ENCODE measurements at places on chromosomes 11 and 22.

- DNase-seq, result peak; percentile 93
Measured at GRCh38 chr11:13169709-13170108, 107.9 kb upstream of the BMAL1 start.

GRCh38 chr11:117083011-117083935, 15.0 kb downstream of the SIK3 start:
- no peak for DNase-seq

DNA sequence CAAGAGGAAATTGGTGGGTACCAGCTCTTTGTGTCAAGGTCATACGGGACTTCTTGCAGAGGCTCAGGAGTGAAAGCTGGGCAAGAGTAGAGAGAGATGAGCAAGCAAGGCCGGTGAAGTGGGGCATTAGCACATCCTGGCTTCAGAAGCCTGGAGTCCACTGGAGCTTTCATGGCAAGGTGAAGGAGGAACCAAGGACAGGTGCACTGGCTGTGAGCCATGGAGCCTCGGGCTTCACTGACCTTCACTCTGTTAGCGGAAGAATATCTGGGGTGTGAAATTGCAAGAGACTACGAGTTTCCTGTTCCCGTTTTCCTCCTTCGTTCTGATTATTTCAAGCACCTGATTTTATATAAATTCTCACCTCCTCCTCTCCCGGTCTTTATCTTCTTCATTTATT, 25.9 kb upstream of the ST14 start:
- no peak for DNase-seq

DNA sequence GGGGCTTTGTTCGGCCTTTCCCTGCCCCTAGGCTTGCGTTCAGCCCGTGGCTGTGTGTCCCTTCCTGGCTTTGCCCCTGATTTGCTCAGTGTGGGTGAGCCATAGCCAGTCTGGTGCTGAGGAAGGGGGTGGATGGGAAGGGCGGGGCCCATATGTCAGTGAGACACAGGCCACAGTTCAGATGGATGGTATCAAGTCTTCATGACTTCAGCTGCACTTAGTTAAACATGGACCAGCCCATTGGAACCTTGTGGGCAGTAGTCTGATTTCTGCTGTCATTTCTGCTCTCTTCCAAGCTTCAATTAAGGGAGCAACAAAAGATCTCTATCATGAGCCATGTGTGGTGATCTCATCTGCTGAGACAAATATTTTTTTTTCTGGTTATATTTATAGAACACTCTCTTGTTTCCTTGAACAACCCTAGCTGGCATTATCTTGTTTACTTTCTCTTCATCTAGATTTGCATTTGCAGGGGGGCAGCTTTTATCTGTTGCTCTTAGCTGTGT, 21.6 kb upstream of the PEX26 start:
- DNase-seq, result peak; percentile 80

DNA sequence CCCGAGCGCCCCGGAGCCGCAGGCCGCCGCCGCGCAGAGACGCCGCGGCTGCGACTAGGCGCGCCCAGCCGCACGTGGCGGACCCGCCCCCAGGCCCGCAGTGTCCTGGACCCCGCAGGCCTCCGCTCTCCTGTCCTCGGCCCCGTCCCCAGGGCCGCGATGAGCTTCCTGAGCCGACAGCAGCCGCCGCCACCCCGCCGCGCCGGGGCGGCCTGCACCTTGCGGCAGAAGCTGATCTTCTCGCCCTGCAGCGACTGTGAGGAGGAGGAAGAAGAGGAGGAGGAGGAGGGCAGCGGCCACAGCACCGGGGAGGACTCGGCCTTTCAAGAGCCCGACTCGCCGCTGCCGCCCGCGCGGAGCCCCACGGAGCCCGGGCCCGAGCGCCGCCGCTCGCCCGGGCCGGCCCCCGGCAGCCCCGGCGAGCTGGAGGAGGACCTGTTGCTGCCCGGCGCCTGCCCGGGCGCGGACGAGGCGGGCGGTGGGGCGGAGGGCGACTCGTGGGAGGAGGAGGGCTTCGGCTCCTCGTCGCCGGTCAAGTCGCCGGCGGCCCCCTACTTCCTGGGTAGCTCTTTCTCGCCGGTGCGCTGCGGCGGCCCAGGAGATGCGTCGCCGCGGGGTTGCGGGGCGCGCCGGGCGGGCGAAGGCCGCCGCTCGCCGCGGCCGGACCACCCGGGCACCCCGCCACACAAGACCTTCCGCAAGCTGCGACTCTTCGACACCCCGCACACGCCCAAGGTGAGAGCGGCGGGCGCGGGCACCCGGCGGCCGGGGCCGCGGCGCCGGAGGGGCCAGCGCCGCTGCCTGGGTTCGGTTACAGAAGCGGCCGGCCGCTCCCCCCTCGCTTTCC, 528 bp downstream of the WEE1 start:
- no peak for DNase-seq

GRCh38 chr22:37999236-37999635, 14.9 kb upstream of the SOX10 start:
- no peak for DNase-seq

DNA sequence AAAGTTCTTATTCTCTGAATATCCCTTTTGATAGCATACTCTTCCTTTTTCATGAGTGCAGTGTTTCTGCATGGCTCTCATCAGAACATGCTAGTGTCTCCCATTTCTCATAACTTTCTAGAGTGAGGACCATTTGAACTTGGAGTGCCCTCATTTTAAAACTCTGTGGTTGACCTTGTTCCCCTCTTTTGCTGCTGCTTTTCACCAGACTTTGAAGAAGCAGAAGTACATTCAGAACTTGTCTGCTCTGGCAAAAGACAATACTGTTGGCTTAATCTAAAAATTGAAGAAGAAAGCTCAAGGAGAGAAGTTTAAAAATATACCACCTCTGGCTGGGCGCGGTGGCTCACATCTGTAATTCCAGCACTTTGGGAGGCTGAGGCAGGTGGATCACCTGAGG, 35.0 kb downstream of the PPARA start:
- no peak for DNase-seq

DNA sequence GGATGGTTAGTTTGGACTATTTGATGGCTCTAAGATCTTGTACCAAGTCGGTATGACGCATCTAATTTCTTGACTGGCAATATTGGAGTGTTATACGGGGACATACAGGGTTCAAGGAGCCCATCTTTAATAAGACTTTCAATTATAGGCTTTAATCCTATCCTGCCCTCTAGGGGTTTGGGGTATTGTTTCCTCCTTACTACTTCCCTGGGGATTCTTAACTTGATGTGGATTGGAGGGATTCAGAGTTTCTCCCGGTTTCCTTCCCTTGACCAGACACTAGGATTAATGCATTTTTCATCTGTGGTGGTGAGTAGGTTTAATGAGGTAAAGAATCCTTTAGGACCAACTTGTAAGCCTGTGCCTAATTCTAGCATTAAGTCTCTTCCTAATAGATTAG, 18.8 kb downstream of the CYP2D6 start:
- DNase-seq, result no peak

- no peak for DNase-seq
Measured at GRCh38 chr22:19203834-19204233, 25.3 kb upstream of the SLC25A1 start.

- DNase-seq, result no peak
Measured at GRCh38 chr11:5196731-5197130, 3.8 kb downstream of the OR51V1 start.

DNA sequence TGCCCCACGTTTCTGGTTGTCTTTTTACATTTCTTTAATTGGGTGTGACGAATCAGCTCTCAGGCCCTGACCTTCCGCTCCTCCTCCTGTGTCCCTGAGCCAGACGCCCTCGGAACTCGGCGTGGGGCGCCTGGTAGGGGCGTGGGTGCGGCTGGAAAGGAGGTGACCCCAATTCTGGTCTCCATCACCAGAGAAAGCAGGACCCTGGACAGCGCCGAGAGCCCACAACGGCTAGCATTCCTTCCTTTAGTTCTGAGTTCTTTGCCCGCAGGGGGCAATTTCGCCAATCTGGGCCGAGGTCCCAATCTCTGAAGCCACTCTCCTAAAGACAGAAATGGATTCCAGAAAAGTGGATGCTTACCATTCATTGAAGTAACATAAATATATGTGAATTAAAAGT, 11.7 kb upstream of the RBMXL2 start:
- DNase-seq, result no peak

- no peak for DNase-seq
Measured at GRCh38 chr11:2666828-2667570, 32.8 kb downstream of the KCNQ1OT1 start.

GRCh38 chr11:35078470-35078735, 60.6 kb upstream of the CD44 start:
- DNase-seq, result no peak

DNA sequence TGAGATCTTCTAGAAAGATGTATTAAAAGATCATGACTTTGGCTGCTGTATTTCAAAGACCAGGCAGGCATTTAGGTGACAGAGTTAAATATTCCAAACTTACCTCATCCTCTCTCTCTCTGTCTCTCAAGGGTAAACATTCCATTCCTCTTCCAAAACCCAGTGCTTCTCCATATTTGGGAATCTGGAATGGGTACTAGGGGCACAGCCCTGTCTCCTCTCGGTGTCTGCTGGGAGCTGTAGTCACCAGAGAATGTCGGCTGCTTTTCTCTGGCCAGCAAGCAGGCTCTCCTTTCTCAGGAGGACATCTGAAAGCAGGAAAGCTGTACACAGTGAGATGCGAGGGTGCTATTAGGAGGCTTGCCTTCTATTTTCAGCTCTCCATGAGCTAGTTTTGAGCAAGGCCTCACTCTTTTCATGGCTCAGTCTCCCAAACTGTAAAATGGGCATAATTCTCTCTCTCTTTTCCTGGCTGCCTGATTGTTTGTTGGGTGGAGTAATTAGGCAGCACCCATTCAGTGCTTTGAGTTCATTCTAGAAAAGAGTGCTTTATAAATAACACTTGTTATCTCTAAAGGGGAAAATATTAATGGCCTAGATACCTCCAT, 9.3 kb upstream of the PEX26 start:
- peak; percentile 44 for DNase-seq

DNA sequence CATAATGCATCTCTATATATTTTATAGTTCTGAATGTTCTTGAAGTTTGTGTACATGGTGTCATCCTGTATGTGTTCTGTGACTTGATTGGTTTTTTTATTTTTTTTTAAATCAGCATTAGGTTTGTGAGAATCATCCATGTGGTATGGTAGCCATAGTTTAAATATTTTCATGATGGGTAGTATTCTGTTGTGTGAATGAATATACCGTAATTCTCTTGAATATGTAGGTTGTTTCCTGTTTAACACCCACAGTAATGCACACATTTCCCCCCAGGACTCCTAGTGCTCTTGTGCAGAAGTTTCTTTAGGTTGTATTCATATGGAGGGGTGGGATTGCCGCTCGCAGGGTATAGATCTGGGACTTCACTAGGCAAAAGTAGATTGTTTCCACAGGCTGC, 2.0 kb downstream of the PACS1 start:
- DNase-seq, result no peak

GRCh38 chr11:70755410-70756158, 357.3 kb downstream of the CTTN start:
- DNase-seq, result peak; percentile 25

GRCh38 chr11:11843642-11844041, 1.9 kb downstream of the USP47 start:
- DNase-seq, result no peak

GRCh38 chr11:119700030-119700429, 29.0 kb downstream of the NECTIN1 start:
- DNase-seq, result no peak

GRCh38 chr11:111001986-111002611, 243.4 kb upstream of the POU2AF2 start:
- DNase-seq, result peak; percentile 88

- peak; percentile 50 for DNase-seq
Measured at GRCh38 chr11:104907521-104908185, 9.4 kb upstream of the CASP12 start.

DNA sequence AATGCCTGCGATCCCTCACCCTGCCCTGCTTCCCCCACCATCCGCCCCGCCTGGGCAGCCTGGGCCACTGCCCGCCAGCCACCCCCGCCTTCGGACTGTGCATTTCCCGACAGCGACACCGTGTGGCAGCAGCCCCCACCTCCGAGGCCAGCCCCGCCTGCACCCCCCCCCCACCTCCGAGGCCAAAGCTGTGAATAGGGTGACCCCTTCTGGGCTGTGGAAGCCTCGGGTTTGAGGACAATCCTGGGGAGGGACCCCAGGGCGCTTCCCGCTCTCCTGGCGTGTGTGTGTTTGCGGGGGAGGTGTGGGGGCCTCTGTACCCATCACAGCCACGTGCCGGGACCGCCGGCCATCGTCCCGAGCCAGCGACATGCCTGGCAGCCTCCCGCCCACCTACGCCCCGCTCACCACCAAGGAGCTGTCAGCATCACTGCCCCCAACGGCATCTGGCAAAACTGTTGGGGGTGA, 33.8 kb upstream of the PPARA start:
- DNase-seq, result peak; percentile 59

- peak; percentile 35 for DNase-seq
Measured at GRCh38 chr22:48827268-48827846, 1000.3 kb downstream of the BRD1 start.

- DNase-seq, result no peak
Measured at GRCh38 chr11:128328955-128329551, 258.3 kb downstream of the ETS1 start.

DNA sequence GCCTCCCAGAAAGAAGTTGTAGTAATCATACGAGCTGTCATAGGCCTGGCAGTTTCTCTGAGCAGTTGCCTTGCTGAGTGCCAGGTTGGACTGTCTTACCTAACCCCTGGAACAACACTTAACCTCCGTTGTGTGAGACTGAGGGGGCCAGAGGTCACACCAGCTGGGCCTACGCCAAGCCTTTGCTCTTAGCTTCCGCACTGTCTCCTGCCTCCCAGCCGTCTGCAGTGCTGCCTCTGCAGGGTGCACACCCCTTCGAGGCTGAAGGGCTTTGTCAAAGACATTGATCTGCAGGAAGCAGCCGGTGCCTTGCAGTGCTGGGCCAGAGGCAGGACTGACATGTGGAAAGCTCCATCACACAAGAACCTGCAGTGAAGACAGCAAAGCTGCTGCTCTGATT, 16.7 kb downstream of the TAB1 start:
- DNase-seq, result no peak

DNA sequence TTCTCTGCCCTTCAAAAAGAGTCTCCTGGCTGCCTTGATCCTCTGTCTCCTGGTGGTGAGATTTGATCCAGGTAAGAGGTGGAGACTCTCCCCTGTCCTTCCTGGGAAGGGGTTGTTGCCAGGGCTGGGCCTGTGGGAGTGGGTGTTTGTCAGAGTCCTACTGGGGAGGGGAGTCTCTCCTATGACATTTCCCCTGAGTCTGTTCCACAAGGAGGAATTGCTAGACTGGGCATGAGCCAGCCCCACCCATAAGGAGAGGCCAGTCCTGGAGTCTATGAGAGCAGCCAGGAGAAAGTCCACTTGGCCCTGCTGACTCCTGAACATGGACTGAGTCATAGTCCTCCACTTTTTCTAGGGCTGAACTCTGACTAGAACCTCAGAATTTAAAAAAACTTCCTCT, 7.4 kb downstream of the PEX26 start:
- no peak for DNase-seq

GRCh38 chr11:35272391-35272902, 133.5 kb downstream of the CD44 start:
- no peak for DNase-seq

DNA sequence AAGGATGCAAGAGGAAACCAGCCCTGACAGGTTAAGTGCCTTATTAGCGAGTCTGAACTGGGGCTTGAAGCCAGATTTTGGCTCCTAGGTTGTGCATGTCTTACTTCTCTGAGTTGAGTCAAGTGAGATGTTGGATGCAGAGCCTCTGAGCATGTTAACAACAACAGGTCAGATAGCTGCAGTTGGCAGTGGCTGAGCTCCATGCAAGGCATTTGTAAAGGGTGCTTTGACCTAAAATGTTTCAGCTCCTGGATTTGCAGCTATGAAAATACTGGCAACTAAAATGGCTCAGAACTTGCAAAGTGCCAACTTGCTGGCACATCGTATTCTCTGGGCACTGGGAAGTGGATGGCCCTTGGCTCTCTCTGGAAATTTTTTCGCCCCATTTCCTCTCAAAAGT, 16.4 kb upstream of the CSRP3 start:
- no peak for DNase-seq

GRCh38 chr11:68481579-68482240, 21.2 kb downstream of the PPP6R3 start:
- no peak for DNase-seq
